Suprapubic skin (tissue), 4 donors: ENCODE measurements at places on chromosomes 7 and 10.

DNA sequence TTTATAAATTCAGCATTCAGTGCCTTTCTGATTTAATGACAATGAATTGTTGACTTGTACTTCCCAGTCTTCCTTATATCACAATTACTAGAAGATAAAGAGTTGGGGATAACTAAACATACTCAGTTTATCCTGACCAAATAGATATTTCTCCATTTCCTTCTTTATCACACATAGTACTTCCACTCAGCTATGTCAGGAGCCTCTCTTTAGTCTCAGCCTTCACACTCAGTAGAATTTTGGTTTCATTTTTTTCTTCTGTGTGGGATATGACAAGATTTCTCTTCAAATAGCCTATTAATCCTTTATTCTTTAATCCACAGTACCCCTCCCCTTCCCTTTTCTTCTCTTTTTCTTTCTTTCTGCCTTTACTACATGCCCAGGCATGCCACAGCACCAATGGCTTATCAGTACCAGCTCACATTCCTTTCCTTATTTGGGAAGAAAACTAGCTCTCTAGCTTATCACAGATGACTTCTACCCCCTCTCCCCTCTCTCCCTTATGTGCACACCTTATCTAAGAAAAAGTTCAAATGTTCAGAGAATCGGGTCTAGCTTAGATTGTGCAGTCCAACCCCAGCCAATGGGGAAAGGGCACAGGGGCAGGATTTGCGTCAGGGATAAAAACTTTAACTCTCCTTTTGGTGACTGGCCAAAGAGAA lies 109.0 kb downstream of the PHF14 start:
- no peak for DNase-seq

DNA sequence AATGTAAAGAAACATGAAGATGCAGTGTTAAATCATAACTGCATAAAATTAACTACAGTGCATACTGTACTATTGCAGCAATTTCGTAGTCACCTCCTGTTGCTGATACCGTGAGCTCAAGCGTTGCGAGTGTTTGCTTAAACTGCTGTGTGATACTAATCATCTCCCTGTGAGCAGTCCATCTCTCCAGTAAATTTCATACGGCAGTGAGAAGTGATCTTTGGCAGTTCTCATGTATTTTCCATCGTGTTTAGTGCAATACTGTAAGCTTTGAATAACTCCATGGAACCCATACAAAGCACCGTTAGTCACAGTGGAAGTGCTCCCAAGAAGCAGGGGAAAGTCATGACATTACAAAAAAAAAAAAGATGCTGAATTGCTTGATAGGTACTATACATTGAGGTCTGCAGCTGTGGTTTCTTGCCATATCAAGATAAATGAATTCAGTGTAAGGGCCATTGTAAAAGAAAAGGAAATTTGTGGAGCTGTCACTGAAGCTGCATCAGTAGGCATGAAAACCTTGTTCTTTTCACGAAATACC lies 360.4 kb downstream of the EXOC4 start:
- DNase-seq: no peak

- DNase-seq: no peak
Measured at GRCh38 chr7:33888166-33888565, 17.2 kb upstream of the BMPER start.

DNA sequence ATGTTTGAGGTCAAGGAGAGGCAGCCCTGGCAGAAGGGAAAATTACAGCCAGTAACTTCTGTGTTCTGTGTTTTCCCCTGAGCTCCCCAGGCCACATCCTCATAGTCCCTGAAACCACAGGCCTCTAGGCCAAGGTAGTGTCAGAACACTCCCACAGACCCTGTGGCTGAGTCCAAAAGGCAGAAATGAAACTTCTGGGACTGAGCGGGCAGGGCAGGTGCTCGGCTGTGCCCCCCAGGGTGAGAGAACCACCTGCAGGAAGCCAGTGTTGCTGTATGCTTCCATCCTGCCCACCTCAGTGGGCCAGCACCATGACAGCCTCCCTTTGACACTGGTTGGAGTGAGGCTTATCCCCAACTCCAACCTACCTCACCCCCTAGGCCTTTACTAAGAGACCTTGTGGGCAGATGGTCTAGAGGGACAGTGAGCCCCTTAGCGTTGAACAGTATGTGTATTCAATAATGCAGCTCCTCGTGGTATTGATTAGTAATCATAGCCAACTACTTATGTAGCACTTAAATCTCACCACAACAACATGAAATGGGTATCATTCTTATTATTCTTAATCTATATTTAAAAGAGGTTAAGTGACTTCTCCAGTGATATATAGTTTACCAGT lies 30.3 kb downstream of the PIK3CG start:
- no peak for DNase-seq

DNA sequence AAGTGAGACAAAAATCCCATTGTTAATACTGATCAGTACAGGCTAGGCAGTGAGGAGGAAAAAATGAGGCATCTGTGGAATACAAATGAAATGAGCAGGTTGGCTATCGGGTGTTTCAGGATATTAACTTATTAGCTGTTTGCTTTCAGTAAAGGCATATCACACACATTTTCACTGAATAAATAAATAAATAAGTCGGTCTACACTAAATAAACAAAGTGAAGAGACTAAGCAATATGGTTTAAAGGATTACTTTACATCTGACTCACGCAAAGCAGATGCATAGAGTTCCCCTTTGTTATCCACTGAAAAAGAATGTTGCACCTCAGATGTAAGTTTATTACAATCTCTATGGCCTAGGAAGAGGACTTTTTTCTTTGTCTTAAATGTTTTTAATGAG lies 6.3 kb upstream of the SEMA3A start:
- DNase-seq: no peak

DNA sequence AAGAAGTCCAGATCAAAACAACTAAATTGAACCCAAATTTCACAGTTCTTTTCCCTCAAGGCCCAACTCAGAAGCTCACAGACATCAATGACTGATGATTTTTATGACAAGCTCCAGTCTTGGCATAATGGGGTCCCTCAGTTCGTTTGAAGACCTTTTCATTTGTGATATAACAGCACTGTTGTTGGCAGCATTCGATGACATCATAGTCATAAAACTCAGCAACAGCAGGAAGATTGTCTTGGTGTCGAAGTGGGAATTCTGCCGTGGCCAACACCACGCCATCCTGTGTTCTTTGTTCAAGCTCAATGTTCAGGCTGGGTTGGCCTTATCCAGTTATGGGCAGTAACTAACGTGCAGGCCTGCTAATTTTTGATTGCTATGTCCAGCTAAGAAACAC lies 261.7 kb downstream of the C7orf25 start:
- no peak for DNase-seq

DNA sequence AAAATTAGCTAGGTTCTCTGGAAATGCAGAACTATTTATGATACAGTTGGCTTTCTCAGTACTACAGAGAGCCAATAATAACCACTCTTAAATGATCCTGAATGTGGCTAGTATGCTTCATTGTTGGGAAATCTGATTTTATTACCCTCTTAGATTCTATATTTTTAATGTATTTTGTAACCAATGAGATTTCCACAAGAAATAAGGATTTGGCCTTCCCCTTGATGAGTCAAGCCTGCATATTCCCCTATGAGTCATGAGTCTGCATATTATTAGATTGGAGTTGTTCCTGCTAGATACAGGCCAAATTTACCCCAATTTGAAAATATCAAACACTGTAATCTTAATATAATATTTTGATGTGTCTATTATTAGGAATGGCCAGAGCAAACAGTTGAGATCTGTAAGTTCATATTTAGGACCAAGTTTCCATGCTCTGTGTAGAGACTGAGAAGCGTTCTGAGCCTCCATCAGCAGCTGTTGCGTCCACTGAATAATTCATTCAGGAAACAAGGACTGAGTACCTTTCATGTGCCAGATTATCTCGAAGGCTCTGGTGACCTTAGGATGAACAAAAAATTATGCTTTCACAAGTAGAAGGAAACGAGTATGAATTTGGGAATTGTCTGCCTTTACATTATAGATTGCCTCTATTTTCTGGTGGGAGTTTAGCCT lies 793.4 kb downstream of the NRG3 start:
- DNase-seq: no peak
